NCI-H69 (cell line): ENCODE measurements at places on chromosomes 4 and X.

- DNase-seq = no peak
These were observed 281.5 kb downstream of the USP46 start for GRCh38 chr4:52377563-52377962.

GRCh38 chr4:86296865-86297264 is 63.0 kb downstream of the MAPK10 start:
- DNase-seq = no peak

- peak; percentile 86 for DNase-seq
These were observed 432.8 kb downstream of the ANKRD50 start for GRCh38 chr4:124279741-124280140.

- no peak for DNase-seq
These were observed 12.8 kb downstream of the CYP4V2 start for GRCh38 chr4:186204103-186204559.

DNA sequence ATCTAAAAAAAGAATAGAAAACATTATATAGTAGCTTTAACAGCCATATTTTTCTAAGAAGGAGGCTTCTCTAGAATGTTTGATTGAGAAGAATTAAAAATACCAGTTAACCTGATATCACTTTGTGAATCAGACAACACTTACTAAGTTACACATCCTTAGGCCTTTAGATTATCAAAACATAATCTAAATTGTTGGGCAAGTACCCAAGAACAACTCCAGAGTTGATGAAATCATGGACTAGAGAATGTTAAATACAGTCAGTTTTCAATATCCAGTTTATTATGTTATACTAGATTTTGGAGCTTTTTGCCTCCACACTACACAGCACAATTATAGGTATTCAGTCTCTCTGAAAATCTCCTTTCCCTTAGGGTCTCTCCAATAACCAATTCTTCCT is 39.6 kb downstream of the ARL13A start:
- no peak for DNase-seq
